Muscle of back (tissue), 13 donors: ENCODE measurements at places on chromosomes 11 and 22. TPM values are rescaled to one million over a fixed set of nuclear protein-coding genes. Genes with fewer than 3 reads are reported as not detected.
A peak's percentile ranks its signal among the peaks of the same experiment; 100 is the strongest.

DNA sequence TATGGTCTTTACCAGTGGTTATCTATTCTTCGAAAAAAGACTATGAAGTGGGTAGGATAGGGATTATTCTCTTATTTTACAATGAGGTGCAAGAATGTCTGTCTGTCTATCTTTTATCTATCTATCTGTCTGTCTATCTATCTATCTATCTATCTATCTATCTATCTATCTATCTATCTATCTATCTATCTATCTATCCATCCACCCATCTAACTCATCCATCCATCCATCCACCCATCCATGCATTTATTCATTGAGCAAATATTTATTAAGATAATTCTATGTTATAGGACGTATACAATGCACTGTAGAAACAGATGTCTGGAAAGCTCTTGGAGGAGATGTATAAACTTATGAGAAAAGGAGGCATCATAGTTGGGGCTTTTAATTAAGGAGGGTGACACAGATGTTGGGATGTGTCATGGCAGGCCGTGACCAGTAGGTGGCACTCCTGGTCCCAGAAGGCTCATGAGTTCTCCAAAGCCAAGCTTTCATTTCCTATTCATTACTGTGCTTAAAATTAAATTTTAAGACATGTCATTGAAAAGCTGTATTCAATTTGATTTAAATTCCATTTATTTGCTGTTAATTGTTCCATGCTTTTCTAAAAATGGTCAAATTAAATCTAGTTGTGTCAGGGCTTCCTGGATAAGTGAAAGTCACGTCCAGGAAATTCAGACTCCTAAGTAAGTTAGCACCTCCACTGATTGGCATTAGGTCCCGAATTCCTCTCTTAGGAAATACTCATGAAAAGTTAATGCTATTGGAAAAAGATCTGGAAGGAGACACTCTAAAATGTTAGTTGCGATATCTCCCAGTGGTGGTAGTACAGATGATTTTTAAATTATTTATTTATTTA lies 19.0 kb upstream of the E2F8 start:
- DNase-seq, result peak; percentile 65

DNA sequence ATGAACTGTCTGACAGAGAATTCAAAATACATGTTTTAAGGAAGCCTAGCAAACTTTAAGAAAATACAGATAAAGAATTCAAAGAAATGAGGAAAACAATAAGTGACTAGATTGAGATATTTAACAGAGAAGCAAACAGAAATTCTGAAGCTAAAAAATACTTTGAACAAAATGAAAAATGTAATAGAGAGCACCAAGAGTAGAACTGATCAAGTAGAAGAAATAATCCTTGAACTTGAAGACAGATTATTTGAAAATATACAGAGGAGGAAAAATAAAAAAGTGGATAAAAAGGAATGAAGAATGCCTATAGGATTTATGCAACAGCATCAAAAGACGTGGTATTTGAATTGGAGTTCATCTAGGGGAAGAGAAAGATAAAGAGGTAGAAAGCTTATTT lies 101.9 kb upstream of the OR4B1 start:
- DNase-seq, result no peak

GRCh38 chr11:7513234-7514098 lies at the start of gene PPFIBP2:
Gene PPFIBP2, plus strand, starts transcription at chr11:7513999. Its CDS starts 35,477 bp downstream, at chr11:7549476.
- peak; percentile 66 for DNase-seq

- DNase-seq, result no peak
Measured at GRCh38 chr22:40425082-40425481, 54.7 kb downstream of the SGSM3 start.

DNA sequence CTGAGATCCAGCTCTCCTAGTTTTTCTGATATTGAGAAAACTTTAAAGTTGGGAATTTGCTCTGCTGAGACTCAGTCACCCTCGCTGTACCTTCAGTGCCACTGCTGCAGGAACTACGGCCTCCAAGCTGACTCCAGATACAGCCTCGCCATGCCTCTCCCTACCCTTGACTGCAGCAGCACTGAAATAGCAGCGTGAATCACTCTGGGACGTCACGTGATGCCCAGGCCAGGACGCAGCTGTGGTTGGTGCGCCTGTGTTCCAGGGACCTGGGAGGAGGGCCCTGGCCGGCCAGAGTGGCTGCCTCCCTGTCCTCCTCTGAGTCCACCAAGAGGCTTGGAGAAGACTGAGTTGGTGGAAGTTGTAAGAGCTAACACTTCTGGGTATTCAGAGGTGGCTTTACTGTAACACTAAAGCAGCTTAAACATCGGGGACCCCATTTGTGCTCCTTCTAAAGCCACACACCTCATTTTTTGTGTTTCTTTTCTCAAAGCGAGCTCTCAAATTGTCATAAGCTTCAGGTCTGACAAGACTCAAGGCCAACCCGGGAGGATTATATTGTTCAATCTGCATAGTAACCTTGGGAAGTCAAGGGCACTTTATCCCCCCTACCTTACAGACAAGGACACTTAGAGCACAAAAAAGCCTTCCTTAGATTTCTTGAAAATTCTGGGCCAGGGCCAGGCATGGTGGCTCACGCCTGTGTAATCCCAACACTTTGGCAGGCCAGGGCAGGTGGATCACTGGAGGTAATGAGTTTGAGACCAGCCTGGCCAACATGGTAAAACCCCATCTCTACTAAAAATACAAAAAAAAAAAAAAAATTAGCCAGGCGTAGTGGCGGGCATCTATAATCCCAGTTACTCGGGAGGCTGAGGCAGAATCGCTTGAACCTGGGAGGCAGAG lies 4.2 kb upstream of the STIP1 start:
- peak; percentile 96 for DNase-seq

DNA sequence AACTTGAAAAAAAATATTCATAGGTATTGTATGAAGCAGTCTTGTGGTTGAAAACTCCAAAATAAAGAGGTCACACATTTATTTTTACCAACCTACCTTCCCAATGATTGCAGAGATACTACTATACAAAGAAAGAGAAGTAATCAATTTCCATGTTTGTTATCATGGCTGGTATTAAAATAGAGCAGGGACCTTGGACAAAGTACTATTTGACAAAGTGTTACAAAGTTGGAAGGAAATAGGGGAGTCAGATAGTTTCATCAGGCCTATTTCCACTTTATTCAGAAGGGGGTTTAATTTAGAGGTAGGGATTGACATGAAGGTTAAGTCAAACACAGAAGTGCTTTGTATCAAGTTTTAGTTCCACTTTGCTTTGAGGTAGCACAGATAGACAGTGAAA lies 34.4 kb upstream of the KIRREL3 start:
- DNase-seq, result no peak

GRCh38 chr11:34055218-34056000 lies 3.9 kb downstream of the CAPRIN1 start:
- no peak for DNase-seq

GRCh38 chr11:112485280-112485679 lies 224.6 kb upstream of the PLET1 start:
- no peak for DNase-seq

- no peak for DNase-seq
Measured at GRCh38 chr11:63838150-63838677, 696 bp upstream of the MARK2 start.

- DNase-seq, result peak; percentile 82
Measured at GRCh38 chr11:2533587-2534133, 88.9 kb downstream of the KCNQ1 start.

- DNase-seq, result no peak
Measured at GRCh38 chr11:9616042-9616675, 42.7 kb downstream of the WEE1 start.

- DNase-seq, result no peak
Measured at GRCh38 chr22:19927696-19928095, 13.9 kb upstream of the COMT start.

DNA sequence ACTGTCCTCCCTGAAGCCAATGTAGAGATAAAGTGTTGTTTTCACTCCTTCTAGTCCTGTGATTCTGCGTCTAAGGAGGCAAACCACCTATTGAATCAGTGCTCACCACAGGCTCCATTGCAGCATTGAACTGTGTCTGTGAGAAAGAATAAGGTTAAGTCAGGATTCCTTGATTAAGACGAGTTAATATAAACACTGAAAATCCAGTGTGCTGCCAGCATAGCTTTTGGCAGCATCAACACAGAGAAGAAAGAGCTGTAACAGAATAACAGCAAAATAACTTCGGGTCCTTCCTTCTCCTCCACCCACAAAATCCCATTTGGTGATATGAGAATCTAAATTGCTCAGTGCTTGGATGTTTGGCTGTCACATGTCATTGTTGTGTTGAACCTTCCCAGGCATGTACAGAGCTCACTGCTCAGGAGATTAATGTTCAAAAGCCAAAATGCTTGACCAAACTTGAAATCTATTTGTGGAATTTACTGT lies 185.2 kb upstream of the DDI1 start:
- DNase-seq, result peak; percentile 59

GRCh38 chr11:123197711-123198110 lies 2.7 kb upstream of the CLMP start:
- DNase-seq, result no peak

GRCh38 chr11:70861559-70861958 lies 390.8 kb downstream of the SHANK2 start:
- DNase-seq, result no peak

GRCh38 chr11:62137276-62137861 lies 13.6 kb downstream of the INCENP start:
- no peak for DNase-seq

- DNase-seq, result no peak
Measured at GRCh38 chr11:11967669-11968510, 40.5 kb downstream of the DKK3 start.

GRCh38 chr11:13000116-13000515 lies 9.0 kb upstream of the RASSF10 start:
- no peak for DNase-seq

- DNase-seq, result no peak
Measured at GRCh38 chr11:34620820-34621792, at the start of gene EHF. Gene EHF, plus strand, starts transcription at chr11:34621093. Its CDS starts 21,538 bp downstream, at chr11:34642631.

DNA sequence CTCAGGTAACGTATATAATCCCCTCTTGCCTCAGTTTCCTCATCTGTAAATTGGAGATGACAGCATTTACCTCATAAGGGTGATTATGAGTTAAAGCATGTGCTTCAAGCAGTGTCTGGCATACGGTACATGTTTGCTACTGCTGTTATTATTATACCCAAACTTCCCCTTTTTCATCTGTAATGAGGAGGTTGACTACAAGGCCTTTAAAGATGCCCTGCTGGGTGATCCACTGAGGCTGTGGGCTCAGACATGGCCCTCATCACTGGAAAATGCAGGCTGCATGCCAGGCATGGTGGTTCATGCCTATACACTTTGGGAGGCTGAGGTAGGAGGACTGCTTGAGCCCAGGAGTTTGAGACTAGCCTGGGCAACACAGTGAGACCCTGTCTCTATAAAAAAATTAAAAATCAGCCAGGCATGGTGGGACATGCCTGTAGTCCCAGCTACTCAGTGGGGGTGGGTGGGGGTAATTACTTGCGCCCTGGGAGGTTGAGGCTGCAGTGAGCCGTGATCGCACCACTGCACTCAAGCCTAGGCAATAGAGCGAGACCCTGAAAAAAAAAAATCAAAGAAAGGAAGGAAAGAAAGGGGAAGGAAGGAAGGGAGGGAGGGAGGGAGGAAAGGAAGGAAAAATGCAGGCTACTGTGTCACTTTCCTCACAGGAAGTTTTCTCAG lies 4.3 kb downstream of the PIK3IP1 start:
- DNase-seq, result no peak

- no peak for DNase-seq
Measured at GRCh38 chr11:63802637-63803414, 10.4 kb upstream of the SPINDOC start.

GRCh38 chr11:44849922-44850321 lies 100.8 kb downstream of the TP53I11 start:
- DNase-seq, result no peak

- no peak for DNase-seq
Measured at GRCh38 chr11:134913999-134914590, 502.1 kb upstream of the B3GAT1 start.

GRCh38 chr11:44633641-44634040 lies 68.2 kb downstream of the CD82 start:
- DNase-seq, result no peak

DNA sequence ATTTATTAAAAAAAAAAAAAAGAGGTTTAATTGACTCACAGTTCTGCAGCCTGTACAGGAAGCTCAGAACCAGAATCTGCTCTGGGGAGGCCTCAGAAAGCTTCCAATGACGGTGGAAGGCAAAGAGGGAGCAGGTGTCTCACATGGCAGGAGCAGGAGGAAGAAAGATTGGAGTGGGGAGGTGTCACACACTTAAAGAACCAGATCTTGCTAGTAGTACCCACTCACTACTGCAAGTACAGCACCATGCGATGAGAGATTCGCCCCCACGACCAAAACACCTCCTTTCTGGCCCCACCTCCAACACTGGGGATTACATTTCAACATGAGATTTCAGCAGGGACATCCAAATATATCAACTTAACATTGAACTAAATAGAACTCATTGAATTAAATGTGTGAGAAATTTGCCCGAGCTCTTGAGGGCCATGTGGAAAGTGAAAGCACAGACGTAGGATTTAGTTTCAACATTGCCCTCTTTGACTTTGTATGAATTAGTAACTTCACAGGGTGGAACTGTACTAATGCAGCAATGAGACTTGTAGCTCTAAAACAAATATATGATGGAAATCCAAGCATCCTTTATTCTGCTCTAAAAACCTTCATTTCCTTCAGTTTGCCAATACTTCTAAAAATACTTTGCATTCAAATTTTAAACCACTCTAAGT lies 628.2 kb downstream of the FAM181B start:
- no peak for DNase-seq

DNA sequence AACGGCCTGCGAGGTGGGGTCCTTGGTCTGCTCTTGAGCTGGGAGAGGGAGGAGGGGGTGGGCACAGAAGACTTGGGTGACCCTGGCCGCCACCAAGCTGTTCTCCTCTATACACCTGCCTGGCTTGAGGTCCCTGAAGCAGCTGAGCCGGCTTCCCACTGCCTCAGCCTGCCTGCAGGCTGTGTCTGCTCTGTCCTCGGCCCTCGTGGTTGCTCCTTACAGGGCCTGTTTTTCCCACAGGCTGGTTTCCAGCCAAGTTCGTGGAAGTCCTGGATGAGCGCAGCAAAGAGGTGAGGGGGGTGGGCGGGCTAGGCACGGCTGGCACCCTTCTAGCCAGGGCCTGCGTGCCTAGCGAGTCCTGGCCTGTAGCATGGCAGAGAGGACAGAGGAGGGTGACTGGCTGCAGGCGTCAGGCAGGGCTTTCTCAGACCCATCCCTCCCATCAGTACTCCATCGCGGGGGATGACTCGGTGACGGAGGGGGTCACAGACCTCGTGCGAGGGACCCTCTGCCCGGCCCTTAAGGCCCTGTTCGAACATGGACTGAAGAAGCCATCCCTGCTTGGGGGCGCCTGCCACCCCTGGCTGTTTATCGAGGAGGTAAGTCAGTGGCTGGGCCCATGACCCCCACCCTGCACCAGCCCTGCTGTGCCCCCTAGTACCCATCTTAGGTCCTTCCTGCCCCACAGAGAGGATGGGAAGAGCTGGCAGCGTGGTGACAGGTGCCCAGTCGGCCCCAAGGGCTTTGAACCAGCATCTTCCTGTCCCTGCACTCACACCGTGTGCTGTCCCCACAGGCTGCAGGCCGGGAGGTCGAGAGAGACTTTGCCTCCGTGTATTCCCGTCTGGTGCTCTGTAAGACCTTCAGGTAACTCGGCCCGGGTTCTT lies 37.7 kb downstream of the SGSM3 start:
- no peak for DNase-seq

- DNase-seq, result no peak
Measured at GRCh38 chr11:117879516-117880480, 3.3 kb upstream of the FXYD6 start.

Gene CRYBA4
- polyA plus RNA-seq, result not detected

Gene CTSW
- 2.9 TPM for polyA plus RNA-seq

Gene RELT
- 3.2 TPM for polyA plus RNA-seq

Gene DPP3
- 19.5 TPM for polyA plus RNA-seq

Gene MS4A7
- 10.8 TPM for polyA plus RNA-seq

Gene CASP5
- 0.42 TPM for polyA plus RNA-seq

Gene SCARF2
- 17.7 TPM for polyA plus RNA-seq

Gene FAU
- 1,181 TPM for polyA plus RNA-seq

Gene KCNJ11
- polyA plus RNA-seq, result 15.0 TPM

Gene FOSL1
- not detected for polyA plus RNA-seq

Gene HPX
- polyA plus RNA-seq, result 3.4 TPM

Gene OR5T2
- polyA plus RNA-seq, result not detected
